ENCODE measurements at places on chromosomes 16 and 17.

DNA sequence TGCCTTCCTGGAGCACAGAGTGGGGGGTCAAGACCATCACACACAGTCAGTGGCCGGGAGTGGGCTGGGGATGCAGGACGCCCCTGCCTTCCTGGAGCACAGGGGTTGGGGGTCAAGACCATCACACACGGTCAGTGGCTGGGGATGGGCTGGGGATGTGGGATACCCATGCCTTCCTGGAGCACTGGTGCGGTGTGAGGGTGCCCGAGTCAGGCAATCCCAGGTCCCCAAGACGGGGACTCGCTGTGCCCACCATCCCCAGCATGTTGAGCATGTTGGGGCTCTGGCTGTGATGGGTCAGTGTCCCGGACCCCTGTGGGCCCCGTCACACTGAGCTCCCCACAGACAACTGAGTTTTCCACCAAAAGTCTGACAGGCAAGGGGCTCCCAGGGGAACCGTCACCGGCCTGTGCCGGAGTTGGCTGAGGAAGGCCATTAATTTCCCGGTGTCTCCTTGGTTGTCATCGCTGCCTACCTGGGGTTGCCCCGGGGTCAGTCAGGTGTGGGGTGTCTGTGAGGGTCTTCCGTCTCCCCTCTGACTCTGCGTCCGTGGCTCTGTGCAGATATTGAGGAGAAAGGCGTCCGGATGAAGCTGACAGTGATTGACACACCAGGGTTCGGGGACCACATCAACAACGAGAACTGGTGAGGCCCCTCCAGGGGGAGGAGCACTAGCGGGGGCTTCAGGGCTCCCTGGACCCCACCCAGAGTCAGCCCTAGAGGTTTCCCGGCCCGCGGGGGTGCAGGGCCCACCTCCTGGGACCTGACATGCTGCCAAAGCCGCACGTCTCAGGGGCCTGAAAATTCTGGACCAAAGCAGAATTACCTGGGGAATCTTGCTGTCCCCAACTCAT is 347.1 kb downstream of the SEC14L1 start:
- no peak for DNase-seq

GRCh38 chr17:63082273-63082861 is 116.3 kb downstream of the TANC2 start:
- DNase-seq = no peak

DNA sequence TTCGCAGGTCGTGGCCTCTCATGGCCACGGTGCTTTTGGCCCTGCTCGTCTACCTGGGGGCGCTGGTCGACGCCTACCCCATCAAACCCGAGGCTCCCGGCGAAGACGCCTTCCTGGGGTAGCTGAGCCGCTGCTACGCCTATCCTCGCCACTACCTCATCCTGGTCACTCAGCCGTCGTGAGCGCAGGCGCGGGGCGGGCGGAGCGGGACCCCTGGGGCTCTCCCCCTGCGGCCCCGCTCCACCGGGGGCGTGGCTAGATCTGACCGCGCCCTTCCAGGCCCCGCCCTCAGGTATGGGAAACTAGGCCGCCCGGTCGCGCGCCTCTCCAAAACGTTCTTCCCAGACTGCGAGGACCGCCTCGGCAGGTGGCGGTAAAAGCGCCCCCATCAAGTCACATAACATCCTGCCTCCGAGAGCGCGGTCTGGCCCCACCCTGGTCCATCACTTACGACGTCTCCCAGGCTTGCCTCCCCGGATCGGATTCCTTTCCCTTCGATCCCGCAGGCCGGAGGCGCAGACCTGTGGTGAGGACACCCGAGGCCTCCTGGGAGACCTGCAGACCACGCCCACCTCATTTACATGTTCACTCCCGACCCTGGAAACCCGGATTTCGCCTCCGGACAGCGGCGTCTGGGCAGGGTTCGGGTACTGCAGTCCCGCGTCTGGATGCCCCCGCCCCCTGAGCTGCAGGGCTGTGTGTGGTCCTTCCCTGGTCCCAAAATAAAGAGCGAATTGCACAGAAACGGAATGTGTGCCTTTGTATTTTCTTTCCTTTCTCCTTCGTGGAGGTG is 91.5 kb upstream of the TMEM97 start:
- peak; percentile 58 for DNase-seq

- DNase-seq = no peak
Observed at GRCh38 chr16:85425074-85425662, 188.0 kb upstream of the GSE1 start.

DNA sequence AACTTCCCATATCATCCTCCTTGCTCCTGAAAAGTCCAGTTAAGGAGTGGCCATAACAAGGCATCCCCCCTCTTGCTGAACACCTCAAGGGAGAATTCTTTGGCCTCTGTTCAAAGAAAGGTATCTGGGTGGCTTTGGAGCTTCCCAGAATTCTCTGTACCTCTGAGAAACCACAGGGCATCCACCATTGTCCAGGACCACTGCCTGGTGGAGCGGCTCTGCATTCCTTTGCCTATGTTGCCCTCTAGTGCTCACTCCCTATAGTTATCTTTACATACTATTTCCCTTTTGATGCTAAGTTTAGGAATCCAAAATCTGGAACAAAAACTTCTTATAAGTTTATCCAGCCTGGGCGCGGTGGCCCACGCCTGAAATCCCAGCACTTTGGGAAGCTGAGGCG is 30.3 kb downstream of the CHD9NB start:
- DNase-seq = no peak

DNA sequence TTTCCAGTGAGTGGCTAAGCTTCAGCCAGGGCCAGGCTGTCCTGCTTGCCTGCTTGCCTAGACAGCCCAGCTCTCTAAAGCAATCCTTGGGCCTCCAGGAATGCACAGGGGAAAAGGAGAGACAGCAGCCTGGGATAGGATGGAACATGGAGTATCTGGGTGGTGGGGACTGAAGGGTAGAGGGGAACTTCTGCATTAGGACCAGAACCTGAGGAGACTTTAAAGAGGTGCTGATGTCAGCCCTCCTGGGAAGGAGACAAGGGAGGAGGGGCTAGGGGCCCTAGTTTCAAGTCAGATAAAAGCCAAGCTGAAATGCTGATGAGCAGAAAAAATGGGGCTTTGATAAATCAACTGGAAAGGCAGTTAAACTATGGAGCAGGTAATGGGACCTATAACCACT is 1.8 kb downstream of the HOXB7 start:
- no peak for DNase-seq

DNA sequence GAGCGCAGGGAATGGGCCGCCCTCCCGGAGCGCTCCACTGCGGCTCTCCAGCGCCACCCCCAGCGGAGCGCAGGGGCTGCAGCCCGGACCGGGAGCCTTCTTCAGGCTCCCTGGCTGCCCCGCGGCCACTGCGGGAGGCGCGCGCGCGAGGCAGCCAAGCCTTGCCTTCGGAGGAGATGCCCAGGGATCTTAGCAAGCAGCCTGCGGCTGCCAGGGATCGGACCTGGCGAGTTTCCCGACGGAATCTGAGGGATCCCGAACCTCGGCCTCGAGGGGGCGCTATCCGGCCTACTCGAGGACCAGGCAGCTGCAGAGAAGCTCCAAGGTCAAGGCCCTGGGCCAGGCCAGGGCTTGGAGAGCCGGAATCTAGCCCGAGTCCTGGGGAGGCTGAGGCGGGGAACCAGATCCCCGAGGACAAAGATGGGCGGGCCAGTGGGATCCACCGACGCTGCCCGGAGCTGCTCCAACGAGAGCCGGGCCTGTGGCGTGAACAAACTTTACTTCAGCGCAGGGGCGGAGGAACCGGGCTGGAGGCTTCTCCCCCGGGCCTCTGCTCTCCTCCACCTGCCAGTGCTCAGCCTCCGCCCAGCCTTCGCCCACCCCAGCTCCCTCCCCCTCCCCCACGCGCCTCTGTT is at the start of gene IRX6:
Gene IRX6 (plus strand): TSS at position 567 of the 635 bp plus-strand sequence. CDS start 889 bp downstream, outside the sequence.
- DNase-seq = no peak

GRCh38 chr17:9249245-9249953 is 228.1 kb downstream of the NTN1 start:
- DNase-seq = no peak

DNA sequence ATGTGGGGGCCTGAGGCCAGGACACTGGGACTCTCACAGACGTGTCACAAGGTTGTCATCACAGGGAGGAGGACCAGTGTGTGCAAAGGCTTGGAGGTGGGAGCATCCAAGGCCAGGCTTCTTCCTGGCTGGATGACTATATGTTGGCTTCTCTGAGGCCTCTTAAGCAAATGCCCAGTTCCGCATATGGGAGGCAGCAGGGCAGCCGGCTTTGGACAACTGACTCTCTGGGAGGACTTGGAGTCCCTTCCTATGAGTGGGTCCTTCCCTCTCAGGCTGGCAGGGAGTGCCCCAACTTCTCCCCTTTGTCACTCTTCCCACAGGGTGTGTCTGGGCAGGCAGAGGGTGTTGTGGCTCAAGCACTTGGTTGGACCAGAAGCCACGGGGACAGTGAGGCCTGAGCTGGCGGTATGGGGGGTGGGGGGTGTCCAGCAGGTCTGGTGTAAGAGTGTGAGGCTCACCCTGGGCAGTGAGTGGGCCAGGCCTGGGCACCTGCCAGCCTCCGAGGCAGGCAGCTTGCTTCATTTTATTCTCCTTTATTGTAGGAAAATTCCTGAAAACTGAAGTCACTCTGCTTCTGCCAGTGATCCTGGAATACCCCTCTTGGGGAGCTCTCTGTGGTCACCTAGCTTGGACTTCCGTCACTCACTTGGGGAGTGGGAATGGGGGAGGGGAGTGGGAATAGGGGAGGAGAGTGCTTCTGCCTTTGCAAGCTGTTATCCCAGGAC is 14.9 kb downstream of the ADGRG1 start:
- DNase-seq = no peak

DNA sequence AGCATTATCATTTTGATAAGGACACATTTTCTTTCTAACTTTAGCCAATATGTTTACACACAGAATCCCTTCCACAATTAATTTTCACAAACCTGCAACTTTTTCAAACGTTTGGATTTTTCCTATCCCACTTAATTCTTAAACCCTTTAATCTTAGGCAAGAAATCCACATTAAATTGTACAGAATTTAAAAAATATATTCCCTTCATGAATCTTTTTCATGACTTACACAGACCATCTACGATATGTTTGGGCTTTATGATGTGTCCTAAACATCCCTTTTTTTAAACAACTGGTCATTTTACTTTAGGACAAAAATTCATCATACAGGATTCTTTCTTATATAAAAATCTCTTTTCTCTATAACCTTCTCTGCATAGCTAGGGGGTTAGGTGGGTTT is 241.5 kb upstream of the CNTNAP4 start:
- DNase-seq = no peak

DNA sequence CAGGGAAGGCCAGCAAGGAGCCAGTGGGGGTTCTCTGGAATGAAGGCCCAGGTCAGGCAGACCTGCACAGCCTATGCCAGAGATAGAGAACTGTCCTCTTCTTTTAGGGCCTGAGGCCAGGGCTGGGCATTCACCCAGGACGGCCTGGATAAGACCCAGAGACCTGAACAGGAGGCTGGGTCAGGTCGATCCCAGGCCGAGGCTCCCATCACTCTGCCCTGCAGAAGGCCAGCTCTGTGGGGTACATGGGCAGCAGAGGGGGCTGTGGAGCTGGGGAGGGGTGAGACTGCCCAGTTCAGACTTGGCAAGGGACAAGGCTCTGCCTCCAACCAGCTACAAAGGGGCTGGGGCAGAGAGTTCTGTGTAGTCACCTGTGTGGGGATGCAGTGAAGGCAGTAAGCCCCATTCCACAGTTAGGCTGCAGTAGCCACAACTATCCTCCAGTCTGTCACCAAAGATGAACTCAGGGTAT is 14.6 kb downstream of the HSD11B2 start:
- DNase-seq = no peak

GRCh38 chr17:69819316-69820087 is 255.5 kb upstream of the KCNJ16 start:
- no peak for DNase-seq

GRCh38 chr17:69375229-69375628 is 39.3 kb upstream of the MAP2K6 start:
- DNase-seq = no peak

DNA sequence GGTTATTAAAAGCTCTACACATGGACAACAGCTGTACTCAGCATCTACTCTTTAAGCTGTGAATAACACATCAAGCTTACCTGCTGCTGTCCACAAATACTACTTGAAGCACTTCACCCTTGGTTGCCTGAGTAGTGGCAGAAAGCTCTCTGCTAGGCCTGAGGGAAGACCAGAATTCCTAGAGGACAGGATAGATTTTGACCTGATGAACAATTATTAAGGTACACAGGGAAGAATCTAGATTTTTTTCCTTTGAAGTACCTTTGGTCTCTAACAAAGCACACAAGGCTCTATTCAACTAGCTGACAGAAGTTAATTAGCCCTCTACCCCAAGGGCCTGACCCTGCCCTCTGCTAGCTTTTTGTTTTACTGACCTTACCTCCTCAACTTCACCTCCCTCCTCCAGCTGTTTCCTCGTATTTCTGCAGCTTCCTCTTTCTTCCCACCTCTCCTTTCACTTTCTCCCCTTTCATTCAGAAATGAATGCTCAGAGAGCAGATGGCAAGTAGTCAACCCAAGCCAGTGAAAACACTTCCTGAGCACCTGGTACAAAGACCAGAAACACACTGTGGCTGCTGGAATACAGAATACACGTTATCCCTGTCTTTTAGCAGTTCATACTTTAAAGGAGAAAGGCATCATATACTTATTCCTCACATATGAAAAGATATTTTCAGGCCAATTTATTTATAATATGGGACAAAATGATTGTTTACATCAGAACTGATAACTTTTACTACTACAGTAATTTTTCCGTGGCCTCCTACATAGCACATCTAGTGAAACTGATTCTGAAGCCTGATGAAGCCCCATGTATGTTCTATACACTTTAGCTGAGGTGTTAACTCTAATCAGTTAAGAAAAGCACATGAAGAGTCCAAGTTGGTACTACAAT is 5.7 kb upstream of the VEZF1 start:
- DNase-seq = no peak
